ENCODE measurements at places on chromosomes 4 and X. TPM values are rescaled to one million over a fixed set of nuclear protein-coding genes. Genes with fewer than 3 reads are reported as not detected.

Gene SLC16A2
- 15.6 TPM for total RNA-seq

Gene RASL11B
- under 0.01 TPM for total RNA-seq

DNA sequence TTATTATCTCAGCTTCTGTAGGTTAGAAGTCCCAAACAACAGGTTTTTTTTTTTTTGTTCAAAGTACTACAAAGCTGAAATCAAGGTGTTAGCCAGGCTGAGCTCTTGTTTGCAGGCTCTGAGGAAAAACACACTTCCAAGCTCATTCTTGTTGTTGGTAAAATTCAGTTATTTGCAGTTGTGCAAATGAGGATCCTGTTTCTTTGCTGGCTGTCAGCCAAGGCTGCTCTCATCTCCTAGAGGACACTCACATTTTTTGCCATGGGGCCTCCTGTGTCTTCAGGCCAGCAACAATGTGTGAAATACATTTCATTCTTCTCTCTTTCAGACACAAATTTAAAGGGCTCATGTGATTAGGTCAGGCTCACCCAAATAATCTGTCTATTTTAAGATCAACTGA is 60.3 kb upstream of the HSD17B10 start:
- DNase-seq: no peak
- no peak overlapping the region for H3K4me3 ChIP-seq
- no peaks in the 10 kb centered on the region for H3K36me3 ChIP-seq
- no peak overlapping the region for H3K27ac ChIP-seq
- peaks cover 14% of the 10 kb centered on the region for H3K27me3 ChIP-seq

Gene GSX2
- total RNA-seq: not detected

- H3K27ac ChIP-seq: no peak overlapping the region
- no peak overlapping the region for H3K4me3 ChIP-seq
- no peaks in the 10 kb centered on the region for H3K36me3 ChIP-seq
- H3K27me3 ChIP-seq: peaks cover 2% of the 10 kb centered on the region
- no peaks in the 10 kb centered on the region for H3K4me1 ChIP-seq
Measured at GRCh38 chrX:65750674-65751469, 83.4 kb downstream of the MSN start.

DNA sequence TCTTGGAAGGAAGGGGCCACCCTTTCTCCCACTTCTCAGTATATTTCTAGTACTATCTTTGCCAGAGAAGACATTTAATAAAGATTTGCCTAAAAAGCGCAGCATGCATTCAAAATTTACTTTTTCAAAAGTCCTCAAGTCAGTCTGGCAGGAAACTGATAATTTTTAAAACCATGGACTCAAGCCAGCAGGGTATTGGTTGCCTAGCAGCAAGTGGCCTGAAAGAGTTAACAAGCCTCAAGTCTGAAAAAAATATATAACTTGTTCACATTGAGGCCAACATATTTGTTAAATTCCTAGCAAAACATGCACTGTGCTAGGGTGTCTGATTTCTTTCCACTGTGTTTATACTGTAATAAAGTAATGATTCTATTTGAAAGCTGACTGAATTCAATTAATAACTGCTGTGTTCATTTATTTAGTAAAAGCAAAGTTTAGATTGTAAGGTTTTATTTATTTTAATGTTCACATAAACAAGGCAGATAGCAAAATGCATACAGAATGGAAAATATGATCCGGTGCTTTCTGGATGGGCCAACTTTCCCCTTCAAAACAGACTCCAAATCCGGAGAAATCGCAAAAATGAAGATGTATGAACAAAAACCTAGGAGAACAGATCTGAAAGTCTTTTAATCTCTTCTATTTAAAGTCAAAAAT is 218.5 kb upstream of the FGF13 start:
- no peak overlapping the region for H3K27ac ChIP-seq
- H3K36me3 ChIP-seq: no peaks in the 10 kb centered on the region
- no peak overlapping the region for H3K4me3 ChIP-seq
- DNase-seq: no peak
- H3K27me3 ChIP-seq: no peaks in the 10 kb centered on the region

Gene HMX1
- not detected for total RNA-seq

DNA sequence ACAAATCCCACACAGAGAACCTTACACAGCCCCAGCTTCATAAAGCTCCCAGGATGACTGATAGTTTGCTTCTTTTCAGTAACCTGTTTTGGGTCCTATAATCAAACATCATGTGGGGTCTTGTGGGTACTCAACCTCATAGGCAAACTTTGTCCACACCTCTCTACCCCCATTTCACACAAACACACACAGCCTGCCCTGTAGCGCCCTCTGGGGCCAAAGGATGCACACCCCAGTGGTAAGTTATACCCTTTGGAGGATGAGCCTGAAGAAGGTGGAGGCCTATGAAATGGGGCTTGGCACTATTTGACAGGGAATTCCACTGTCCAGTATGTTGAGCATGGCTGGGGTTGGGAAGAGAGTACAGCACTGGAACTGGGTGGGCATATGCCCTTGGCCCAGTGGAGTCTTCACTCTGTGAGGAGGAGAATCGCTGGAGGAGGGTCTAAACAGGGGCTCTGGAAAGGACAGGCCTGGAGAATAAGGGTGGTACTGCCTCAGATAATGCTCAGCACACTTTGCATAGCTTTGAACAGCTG is 30.5 kb upstream of the COL25A1 start:
- H3K27me3 ChIP-seq: no peaks in the 10 kb centered on the region
- no peaks in the 10 kb centered on the region for H3K4me1 ChIP-seq
- no peak overlapping the region for H3K4me3 ChIP-seq
- H3K27ac ChIP-seq: no peak overlapping the region
- H3K36me3 ChIP-seq: no peaks in the 10 kb centered on the region

Gene UGT2B10
- total RNA-seq: not detected

Gene CFAP47
- total RNA-seq: not detected

GRCh38 chr4:137800861-137801260 is 268.6 kb upstream of the PCDH18 start:
- no peaks in the 10 kb centered on the region for H3K27me3 ChIP-seq
- no peak for DNase-seq
- no peak overlapping the region for H3K27ac ChIP-seq
- H3K4me3 ChIP-seq: no peak overlapping the region
- no peaks in the 10 kb centered on the region for H3K36me3 ChIP-seq
- no peaks in the 10 kb centered on the region for H3K4me1 ChIP-seq

DNA sequence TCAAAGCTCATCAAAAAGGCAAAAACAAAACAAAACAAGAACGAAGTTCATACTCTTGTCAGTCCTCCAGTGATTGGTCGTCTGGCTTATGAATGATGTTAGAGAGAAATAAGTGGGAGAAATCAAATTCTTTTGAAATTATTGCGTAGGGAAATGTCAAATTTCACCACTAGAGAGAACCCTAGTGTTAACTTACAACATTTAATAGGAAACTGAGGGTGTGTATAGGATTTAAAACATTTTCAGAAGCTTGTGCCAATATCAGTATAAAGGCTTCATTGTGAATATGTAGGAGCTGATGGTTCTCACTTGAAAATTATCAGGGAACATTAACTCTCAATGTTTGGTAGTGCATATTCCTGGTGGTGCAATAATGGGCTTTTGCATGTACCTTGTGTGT is 17.4 kb downstream of the ADH6 start:
- H3K4me1 ChIP-seq: peaks cover 4% of the 10 kb centered on the region
- no peaks in the 10 kb centered on the region for H3K27me3 ChIP-seq
- H3K36me3 ChIP-seq: no peaks in the 10 kb centered on the region

Gene CWH43
- total RNA-seq: not detected

Gene FGFBP1
- total RNA-seq: not detected

- H3K36me3 ChIP-seq: no peaks in the 10 kb centered on the region
- H3K27me3 ChIP-seq: peaks cover 2% of the 10 kb centered on the region
- DNase-seq: no peak
- no peaks in the 10 kb centered on the region for H3K4me1 ChIP-seq
- H3K4me3 ChIP-seq: no peak overlapping the region
Measured at GRCh38 chrX:50180073-50180940, 20.5 kb downstream of the AKAP4 start.

Gene TLR10
- under 0.01 TPM for total RNA-seq

GRCh38 chrX:154719132-154719675 is 31.7 kb downstream of the GAB3 start:
- no peaks in the 10 kb centered on the region for H3K27me3 ChIP-seq
- peak overlapping the region; percentile 22 for H3K27ac ChIP-seq
- H3K36me3 ChIP-seq: no peaks in the 10 kb centered on the region
- DNase-seq: peak; percentile 79
- H3K4me1 ChIP-seq: peaks cover 21% of the 10 kb centered on the region

DNA sequence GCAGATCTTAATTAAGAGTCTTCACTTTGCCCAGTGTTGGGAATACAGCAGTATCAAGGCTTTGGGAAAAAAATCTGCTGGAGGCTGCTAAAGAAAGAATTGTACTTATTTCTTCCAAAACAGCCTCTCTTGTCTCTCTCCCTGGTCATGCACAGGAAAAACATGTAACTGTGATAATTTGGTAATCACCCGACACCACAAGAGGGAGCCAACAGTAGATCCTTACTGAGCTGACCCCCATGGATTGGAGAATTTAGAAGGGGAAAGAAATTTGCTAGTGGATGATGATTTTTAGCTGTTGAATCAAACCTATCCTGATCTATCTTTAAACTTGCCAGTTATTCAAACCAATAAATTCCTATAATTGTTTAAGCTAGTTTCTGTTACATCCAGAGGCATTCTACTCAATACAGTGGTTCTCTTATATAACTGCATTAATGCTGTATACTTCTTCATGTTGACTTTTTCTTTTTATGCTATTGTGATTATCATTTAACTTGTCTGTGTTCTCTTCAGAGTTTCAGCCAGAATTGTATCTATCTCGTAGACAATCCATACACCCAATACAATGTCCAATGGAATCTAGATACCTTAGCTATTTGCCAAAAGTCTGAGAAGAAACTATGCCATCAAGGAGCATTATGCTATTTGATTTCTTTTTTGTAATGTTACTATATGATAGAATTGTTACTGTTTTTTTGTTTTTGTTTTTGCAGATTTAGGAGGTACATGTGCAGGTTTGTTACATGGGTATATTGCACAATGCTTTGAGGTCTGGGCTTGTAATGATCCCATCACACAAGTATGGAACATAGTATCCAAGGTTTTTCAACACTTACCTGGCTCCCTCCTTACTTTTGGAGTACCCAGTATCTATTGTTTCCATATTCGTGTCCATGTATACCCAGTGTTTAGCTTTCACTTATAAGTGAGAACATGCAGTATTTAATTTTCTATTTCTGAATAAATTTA is 31.3 kb upstream of the ARHGEF38 start:
- H3K27me3 ChIP-seq: no peaks in the 10 kb centered on the region
- no peak overlapping the region for H3K27ac ChIP-seq
- no peaks in the 10 kb centered on the region for H3K4me1 ChIP-seq
- DNase-seq: peak; percentile 78

Gene TLR8
- under 0.01 TPM for total RNA-seq

DNA sequence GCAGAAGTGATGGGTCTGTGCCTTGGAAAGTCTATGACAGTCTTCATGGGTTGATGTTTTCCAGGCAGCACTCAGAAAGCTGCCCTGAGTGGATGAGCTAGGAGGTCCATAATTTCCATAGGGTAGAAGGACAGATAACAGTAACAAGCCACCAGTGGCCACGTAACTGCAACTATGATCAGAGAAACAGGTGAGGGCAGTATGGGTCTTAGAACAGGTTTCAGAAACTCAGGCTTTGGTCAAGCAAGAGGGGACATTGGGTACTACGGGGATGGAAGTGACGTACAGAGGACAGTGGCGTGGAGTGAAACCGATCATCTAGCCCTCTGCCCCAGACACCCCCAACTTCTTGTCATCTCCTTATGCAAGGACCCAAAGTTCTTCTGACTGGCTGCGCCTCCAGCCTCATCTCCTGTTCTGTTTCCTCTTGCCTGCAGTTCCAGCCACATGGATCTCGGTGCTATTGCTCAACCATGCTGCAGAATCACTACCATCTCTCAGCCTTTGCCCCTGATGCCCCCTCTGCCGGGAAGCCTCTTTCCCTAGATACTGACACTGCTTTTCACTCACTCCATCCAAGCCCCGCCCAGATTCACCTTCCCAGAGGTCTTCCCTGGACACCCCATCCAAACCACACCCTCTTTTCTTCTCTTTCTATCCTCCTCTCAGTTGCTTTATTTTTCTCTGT is 123.4 kb downstream of the MFAP3L start:
- no peak overlapping the region for H3K27ac ChIP-seq
- peaks cover 2% of the 10 kb centered on the region for H3K27me3 ChIP-seq
- no peaks in the 10 kb centered on the region for H3K36me3 ChIP-seq

Gene STK32B
- total RNA-seq: 2.7 TPM

Gene FANCB
- total RNA-seq: 3.8 TPM

Gene LONRF3
- 0.36 TPM for total RNA-seq

Gene TFE3
- 46.7 TPM for total RNA-seq

Gene GNRHR
- total RNA-seq: not detected

- H3K4me3 ChIP-seq: no peak overlapping the region
- DNase-seq: no peak
- no peaks in the 10 kb centered on the region for H3K4me1 ChIP-seq
- H3K27ac ChIP-seq: no peak overlapping the region
- H3K27me3 ChIP-seq: no peaks in the 10 kb centered on the region
Measured at GRCh38 chrX:136457303-136457917, 30.3 kb upstream of the BRS3 start.

DNA sequence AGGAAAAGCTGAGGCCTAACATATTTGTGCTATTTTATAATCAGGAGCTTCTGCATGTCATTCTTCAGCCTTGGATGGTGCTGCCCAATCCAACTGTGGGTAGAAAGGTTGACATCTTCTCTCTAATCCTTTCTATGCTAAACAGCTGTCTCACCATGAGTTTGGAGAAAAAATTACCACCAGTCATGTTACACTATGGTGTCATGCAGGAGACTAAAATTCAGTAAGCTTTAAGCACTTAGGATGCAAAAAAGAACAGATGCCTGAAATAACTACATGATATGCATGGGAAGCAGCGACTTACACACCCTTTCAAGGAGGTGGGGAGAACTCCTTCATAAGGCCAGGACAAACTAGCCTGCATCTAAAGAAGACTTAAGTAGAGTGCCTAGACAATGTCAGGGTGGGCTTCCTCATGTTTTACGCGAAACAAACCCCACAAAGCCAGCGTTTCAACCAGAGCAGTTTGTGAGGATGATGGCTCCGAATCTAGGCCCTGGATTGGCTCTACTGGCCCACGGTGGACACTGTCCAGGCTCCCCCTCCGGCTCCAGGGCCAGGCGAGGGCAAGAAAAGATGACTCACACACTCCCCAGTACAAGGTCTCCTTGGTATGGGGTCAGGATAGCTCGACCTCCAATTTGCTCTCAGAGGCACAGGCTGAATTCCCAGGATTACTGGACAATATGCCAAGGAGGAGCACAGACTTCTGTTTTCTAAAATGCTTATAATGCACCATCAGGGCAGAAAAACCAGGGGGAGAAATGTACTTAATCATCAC is 45.1 kb downstream of the STX18 start:
- H3K4me1 ChIP-seq: peaks cover 9% of the 10 kb centered on the region
- no peak overlapping the region for H3K27ac ChIP-seq
- no peak for DNase-seq
- H3K4me3 ChIP-seq: no peak overlapping the region

GRCh38 chrX:17967888-17968287 is 106.8 kb upstream of the RAI2 start:
- H3K4me1 ChIP-seq: no peaks in the 10 kb centered on the region
- H3K4me3 ChIP-seq: no peak overlapping the region
- H3K27me3 ChIP-seq: no peaks in the 10 kb centered on the region

Data from osteoblast (primary cell).